ENCODE measurements at places on chromosomes 2 and 18. TPM values are rescaled to one million over a fixed set of nuclear protein-coding genes. Genes with fewer than 3 reads are reported as not detected.

HOXD12 gene
- total RNA-seq: not detected

KIF5C gene
- total RNA-seq: 18.6 TPM

DES gene
- not detected for total RNA-seq

SLC23A3 gene
- total RNA-seq: 0.95 TPM

SERPINB12 gene
- not detected for total RNA-seq

AFF3 gene
- total RNA-seq: 1.5 TPM

- DNase-seq: no peak
These were observed 124.8 kb downstream of the ZNF516 start for GRCh38 chr18:76370201-76370600.

DNA sequence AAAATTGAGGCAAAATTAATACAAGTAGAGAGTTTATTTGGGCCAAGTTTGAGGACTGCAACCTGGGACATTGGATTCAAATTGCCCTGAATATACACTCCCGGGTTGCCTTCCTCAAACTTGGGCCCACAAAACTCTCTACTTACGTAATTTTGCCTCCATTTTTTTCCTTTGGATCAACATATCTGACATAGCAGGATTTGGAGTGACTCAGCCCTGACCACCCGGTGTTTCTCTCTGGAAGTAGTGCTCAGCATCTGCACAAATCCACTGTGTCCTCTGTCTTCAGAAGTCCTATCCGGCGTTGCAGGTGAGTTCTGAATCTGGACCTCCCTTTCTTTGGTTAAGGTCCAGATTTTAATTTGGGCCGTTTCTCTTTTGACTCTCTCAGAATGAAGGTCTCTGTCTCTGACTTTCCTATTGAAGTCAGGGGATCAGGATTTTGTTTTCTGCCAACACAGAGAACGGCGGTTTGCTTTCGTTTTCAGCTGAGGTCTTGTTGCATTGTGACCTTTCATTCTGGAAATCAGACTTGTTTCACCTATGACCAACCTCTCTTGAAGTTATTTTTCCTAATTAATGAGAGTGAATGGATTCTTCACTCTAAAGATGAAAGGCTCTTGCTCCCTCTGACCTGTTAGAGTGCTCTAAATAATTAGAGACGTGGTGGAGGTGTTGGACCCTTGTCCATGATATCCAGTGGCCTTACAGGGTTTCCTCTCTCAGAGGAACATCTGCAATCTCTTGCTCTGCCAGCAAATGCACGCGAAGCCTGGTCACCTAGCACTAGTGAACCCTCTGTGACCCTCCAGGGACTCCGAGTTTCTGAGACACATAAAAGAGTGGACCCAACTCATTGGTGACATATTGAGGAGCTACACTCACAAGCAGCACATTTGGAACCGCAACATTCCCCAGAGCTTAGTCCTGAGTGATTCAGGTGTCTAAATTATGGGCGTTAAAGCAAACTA lies 13.6 kb downstream of the TCF23 start:
- DNase-seq: no peak

GRCh38 chr2:169977530-169977929 lies 150.3 kb downstream of the UBR3 start:
- DNase-seq: no peak

GRCh38 chr2:9657731-9658130 lies 26.9 kb upstream of the YWHAQ start:
- DNase-seq: no peak

ZNF532 gene
- 4.3 TPM for total RNA-seq

CCDC141 gene
- total RNA-seq: 2.6 TPM

- no peak for DNase-seq
These were observed 731.9 kb upstream of the SALL3 start for GRCh38 chr18:78247615-78248289.
